Cardiac muscle cell (in vitro differentiated cells and primary cell): ENCODE measurements at places on chromosomes 3 and 15.
A peak's percentile ranks its signal among the peaks of the same experiment; 100 is the strongest.

DNA sequence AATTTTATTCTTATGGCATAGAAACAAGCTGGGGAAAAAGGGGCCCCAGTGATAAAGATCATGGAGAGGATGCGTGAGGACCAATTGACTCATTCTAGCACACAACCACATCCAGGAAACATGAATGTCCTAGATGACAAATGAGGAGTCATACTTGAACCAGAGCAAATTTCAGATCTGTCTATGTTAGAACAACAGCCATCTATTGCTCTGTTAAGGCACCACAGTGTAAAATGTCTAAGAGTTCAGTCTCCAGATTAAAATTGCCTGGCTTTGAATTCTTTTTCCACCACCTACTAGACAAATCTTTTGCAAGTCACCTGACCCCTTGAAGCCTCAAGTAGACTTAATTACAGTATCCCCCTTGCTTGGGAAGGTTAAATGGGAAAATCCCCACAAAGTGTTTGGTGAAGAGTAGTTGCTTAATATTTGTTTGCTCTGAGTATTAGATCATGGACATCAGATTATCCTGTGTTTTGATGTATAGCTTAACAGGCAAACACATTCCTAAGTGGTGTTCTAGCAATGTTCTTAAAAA lies 258.7 kb upstream of the TGFBR2 start:
- DNase-seq = peak; percentile 62

DNA sequence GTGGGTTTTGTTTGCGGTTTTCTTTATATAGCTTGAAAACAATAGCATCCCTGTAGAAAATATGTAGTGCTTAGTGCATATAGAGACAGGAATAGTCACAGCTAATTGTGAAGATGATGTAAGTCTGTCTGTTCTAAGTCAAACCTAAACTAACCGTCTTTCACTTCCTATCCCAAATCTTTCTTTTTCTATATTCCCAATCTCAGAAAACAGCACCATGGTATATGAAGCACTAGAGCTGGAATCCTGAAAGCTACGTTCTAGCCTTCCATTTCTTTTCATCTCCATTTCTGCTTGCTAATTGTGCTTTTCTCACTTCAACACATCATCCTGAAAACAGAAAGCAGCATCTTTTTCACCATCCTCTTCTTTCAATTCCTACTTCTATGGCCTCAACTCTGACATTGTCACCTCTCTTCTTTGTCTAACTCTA lies 1235.5 kb downstream of the ROBO2 start:
- no peak for DNase-seq

- DNase-seq = no peak
These were observed 506.0 kb downstream of the GBE1 start for GRCh38 chr3:81255463-81255862.

DNA sequence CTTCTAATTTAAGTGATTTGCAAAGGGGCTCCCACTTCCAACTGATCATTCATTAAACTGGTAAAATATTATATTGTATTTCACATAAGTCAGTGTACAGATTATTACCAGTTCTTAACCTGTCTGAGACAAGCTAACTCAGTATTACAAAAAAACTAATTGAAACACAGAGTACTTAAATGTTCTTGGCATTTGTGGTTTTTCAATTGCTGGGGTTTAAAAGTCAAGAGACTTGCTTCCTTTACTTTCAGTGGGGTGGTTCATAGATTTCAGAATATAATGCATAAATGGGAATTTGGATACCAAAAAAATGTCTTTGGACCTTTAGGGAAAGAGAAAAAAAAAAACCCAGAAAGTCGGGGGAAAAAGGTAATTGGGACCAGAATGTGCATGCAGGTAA lies 85.0 kb downstream of the ATP10A start:
- no peak for DNase-seq

DNA sequence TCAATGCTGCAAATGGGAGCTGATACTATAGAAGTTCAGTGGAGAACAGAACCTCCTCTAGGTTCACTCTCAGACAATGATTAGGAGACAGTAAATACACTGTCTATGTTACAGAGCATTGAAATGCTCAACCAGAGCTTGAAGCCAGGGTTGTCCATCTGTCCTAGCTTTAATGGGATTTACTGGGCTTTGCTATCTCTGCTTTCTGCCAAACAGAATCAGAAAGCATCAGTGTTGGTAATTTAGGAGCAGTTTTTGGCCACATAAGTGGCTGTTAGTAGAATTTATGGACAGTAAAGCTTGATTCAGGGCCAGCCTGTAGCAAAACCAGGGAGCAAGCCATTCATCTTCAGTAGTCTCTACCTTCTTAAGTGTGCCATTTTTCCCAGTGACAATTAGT lies 396.3 kb downstream of the LSAMP start:
- DNase-seq = no peak

DNA sequence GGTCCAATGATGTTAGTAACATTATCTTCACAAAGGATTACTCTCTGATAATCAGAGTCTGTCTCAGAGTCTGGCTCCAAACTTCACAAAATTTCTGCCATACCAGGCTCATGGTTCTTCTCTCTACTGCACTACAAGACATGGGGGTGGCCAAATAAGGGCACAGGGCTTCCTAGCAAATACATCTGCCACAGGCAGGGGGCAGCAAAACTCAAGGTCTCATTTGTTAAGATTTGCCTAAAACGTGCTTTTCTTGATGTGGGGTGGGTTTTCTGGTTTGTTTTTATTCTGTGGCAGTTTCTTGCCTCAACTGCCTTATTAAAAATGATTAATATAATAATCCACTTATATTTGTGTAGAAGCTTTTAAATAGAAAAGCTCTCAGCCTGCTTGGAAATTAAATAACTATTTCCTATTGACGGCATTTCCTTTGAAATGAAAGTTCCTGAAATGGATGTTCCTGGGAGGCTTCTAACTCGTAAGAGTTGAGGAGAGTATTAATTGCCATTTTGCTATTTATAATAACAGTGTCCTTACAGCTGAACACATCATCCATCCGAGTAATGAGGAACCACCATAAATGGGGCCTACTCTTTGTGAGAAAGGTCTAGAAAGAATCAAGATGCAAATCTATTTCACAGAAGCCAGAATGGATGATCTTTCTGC lies 53.8 kb downstream of the SST start:
- peak; percentile 77 for DNase-seq

GRCh38 chr3:38317192-38317759 lies 29.3 kb upstream of the XYLB start:
- no peak for DNase-seq

- no peak for DNase-seq
These were observed 287.8 kb downstream of the FAM43A start for GRCh38 chr3:194973366-194974000.

GRCh38 chr3:112114576-112115160 lies 18.4 kb downstream of the GCSAM start:
- no peak for DNase-seq
